Heart right ventricle (tissue), 16 donors: ENCODE measurements at places on chromosomes 1 and 21.

DNA sequence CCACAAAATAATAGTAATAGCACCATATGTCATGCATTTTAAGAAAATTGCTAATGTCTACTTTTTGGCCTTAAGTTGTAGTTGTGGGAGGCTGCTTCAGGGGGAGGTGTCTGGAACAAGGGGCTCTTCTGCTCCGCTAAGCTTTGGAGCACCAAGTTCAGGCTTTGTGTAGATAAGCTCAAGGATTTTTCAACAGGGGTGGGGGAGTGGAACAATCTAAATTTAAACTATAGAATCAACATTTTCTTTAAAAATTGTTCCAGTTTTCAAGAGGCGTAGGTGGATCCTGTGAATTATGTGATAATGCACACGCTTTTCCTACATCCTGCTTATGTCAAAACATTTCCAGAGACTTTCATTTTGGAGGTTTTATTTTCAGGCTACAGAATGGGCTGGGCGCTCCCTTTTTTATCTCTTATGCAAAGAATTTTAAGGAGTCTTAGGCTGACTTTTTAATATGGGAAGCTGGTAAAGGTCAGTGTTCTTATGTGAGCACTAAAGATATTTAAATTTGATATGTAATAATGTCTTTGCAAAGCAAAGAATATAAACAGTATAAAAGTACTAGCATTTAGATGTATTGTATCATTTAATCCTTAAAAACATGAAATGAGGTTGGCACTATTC, 9.9 kb downstream of the ATP1A1 start:
- DNase-seq, result no peak

GRCh38 chr21:34020983-34021553, 52.3 kb upstream of the MRPS6 start:
- no peak for DNase-seq

DNA sequence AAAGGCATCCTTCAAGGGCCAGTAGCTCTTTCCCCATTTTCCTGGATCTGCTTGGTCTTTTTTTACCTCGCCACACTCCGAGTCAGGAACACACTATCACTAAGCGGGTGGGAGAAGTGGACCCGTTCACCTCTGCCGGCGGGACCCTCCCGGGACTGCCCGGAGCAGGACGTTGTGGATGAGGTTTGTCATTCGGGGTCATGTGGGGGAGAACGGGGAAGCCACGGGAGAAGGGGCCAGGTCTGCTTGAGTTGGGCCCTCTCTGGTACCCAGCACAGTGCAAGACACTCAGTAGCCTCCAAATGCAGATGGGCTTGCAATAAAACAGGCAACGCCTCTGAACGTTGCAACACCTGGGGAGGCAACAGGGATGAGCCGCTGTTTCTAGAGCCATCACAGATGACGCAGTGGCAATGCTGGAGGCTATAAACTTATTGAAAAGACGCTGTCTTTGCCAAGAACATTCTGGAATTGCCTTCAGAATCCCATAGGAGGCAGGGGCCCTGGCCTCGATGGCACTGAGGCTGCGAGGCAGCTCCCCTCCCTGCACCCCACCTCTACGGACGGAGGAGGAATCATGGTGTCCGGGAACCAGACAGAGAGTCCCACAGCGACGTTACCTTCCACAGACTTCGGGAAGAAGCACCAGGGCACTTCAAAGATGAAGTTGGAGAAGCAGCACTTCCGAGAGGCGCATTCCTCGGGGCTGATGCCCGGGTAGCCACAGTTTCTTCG, 3.8 kb downstream of the TFF2 start:
- DNase-seq, result no peak

DNA sequence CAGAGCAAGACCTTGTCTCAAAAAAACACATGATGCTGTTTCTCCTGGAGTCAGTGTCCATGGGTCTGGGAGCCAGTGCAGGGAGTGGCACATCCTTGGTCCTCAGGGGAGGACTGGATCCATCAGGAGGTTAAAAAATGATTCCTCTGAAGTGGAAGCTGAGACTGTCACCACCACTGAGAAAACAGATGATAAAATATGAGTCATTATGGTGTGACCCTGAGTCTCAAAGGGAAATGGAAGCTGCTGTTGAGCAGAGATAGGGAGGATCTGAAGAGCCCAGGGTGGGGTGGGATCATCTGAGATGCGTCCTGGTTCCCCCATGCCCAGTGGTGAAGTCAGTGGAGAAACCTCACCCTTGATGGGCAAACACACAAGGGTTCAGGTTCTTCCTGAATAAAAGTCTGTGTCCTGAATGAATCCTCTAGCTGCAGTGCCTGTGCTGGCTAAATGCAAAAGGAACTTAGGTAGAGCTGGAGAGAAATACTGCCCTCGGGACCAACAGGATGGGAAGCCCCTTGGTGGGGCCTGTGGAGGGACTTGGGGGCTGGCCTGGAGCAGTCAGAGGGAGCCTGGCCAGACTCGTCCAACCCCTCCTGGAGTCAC, 61.6 kb upstream of the TENT5B start:
- no peak for DNase-seq

- DNase-seq, result no peak
Observed at GRCh38 chr1:119112244-119112643, 28.2 kb downstream of the WARS2 start.

GRCh38 chr1:54136269-54136896, 16.4 kb downstream of the CDCP2 start:
- DNase-seq, result no peak
